ENCODE measurements at places on chromosomes 1 and 21.

GRCh38 chr1:22567197-22567596 lies 3.9 kb downstream of the EPHA8 start:
- no peak for DNase-seq

GRCh38 chr1:156270314-156270713 lies 12.3 kb downstream of the SMG5 start:
- DNase-seq, result no peak

GRCh38 chr1:91397605-91398004 lies 7.0 kb downstream of the HFM1 start:
- DNase-seq, result no peak

DNA sequence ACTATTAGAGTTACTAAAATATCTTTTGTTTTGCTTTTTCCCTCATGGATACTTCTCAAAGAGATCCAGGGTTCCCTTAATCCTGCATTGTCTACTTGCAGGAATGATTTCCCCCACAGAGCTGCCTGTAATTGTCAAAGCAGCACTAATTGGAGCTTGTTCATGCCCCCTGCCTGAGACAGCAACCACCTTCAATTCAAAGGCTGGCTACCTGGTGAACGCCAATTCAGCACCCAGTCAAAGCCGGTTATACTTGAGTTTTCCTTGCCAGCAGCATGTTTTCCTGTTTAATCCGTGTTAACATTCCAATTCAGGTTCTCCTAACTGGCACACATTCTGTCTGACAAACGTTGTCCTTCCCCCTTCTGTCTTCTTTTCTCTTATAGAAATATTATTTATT lies 382.9 kb downstream of the NTNG1 start:
- DNase-seq, result no peak

DNA sequence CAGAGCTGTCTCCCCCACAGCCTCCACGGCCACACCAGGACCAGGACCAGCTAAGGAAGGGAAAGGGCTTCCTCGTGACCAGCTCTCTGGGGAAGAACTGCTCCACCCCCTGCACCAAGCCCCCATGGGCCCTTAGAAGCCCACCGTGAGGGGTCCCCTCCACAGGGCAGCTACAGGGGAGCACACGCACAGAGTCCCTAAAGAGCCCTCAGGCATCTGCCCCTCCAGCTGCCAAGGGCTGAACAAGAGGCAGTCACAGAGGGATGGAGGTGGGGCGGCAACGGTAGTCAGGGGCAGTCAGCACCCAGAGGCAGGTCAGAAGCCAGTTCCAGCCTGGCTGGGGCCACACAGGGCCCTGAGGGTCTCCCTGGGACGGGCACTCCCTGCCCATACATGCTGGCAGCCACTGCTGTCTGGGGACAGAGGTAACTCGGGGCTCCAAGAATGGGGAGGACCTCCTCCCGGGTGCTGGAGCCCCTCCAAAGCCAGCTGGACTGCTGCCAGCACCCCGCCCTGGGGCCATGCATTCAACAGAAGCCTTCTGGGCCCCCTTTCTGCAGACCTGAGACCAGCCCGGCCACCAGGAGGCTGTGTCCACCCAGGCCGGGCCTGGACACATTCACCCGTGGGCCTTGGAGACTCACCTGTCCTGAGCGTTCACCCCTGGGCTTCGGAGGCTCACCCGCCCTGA lies 18.7 kb downstream of the SLC19A1 start:
- DNase-seq, result no peak

DNA sequence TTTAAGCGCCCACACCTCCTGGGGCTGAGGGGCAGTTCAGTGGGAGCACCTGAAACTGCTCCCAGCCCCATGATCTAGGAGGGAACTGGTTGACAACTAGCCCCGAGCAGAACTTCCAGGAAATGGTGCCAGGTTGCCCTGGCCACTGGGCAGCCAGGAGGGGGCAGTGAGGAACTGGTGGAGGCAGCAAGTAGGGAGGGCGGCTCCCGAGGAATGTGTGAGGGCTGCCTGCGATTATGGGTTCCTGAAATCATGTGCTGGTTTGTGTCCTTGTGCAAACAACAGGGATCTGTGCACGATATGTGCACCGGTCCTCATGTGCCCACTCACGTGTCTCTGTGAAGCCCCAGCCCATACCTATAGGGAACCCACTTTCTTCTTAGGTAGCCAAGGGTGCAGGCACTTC lies 9.9 kb downstream of the GPR3 start:
- no peak for DNase-seq

DNA sequence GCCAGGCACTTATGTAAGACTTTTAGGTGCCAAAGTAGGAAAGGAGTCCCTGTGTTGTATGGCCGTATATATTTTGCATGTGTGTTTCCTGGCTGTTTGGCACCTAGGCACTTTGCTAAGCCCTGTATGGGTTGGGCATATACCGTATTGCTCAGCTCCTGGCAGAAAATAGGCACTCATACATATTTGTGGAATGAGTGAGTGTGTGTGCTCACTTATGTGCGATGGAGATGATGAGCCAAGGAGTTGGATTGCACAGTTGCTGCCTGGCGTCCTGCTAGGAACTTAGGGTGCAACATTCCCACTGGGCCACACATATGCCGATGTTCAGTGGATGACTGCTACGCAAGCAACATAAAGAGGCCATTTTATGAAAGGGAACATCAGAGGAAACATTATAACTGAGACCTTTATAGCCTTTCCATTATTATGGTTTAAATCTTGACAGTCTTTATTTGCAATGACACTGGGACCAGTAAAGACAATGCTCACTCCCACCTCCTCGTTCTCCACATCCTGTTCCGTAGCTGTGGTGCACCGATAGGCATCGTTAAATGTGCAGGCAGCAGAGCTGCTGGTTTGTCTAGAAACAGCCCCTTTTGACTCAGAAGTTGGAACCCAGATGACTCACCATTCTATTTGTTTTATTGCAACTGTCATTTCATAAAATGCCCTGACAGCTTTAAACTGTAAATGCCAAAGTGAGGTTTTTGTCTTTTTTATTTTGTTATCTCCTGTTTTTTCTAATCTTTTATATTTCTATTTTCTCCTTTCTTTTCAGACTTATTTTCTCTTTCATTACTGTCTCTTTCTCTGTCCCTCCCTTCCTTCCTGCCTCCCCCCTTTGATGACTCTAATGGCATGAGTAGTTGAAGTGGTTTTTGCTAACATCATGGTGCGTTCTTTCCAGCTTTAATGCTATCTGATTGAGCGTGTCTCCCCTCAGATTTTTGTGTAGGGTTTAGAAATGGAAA lies 36.1 kb downstream of the PEX14 start:
- DNase-seq, result no peak

GRCh38 chr1:207001492-207002245 lies 30.9 kb downstream of the C1orf116 start:
- DNase-seq, result no peak

GRCh38 chr1:7389201-7389905 lies 381.7 kb upstream of the VAMP3 start:
- no peak for DNase-seq

DNA sequence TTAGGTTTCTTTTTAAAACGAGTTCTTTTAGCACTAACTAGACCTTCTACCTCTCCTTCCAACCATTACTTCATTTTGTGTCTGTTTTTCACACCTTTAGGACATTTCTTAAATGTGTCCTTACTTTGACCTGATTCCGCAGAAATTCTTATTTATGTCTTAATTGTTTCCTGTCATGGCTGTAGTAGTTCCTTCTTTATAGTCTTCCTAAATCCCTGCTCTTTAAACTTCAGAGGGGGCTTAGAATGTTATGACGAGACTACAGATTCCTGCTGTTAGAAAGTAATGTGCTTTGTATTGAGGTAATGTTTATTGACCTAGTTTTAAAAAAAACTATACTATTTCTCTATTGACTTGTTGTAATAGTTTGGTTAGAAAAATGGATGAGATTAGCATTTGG lies 70.4 kb downstream of the HMCN1 start:
- no peak for DNase-seq

GRCh38 chr1:201226859-201227488 lies 36.4 kb downstream of the IGFN1 start:
- no peak for DNase-seq

GRCh38 chr21:34820051-34820450 lies 151.3 kb downstream of the CLIC6 start:
- no peak for DNase-seq

- DNase-seq, result no peak
Observed at GRCh38 chr1:234398849-234399381, 25.7 kb downstream of the COA6 start.

DNA sequence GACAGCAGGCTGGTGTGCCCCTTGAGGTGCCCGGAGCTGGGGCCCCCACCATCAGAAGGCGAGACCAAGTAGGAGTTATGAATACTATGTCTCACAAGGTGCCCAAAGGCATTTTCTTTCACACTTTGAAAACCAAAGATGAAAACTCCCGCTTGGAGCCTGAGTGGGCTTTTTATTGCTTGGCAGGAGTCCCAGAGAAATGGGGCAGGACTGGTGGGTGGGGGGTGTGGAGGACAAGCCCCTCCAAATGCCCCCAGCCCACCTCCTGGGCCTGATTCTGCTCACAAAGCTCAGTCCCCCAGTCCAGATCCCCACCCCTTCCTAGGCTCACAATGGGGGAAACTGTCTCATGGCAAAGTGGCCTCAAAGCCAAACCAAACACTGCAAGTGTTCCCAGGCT lies 227.9 kb downstream of the TRABD2B start:
- DNase-seq, result no peak

DNA sequence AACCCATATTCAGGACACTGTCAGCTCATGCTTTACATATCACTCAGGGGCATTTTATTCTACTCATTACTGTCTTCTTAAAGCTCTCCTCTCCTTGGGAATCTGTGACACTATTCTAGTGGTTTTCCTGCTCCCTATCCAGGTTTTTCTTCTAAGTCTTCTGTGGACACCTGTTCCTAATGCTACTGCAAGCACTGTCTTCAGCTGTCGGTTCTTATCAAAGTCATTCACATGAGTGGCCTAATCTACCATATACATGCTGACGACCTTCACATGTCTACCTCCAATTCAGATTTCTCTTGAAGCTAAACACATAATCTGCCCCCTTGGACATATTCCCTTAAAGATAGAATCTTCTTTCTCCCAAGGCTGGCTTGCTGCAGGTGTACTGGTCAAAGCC lies 39.8 kb upstream of the PRRX1 start:
- DNase-seq, result no peak

DNA sequence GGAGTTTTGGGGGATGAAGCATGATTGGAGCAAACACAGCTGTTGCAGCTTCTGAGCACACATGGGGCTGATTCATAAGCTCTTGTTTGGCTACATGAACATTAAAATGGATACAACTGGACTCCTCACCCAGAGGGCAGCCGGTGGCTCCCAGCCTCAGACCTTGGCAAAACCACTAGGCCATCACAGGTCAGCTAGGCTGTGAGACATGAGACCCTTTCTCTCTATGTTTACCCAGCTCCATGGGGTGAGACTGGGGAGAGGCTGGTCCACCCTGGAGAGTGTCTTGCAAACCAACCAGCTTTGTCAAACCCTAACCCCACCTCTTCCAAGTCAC lies 388.7 kb downstream of the PTPRU start:
- no peak for DNase-seq

DNA sequence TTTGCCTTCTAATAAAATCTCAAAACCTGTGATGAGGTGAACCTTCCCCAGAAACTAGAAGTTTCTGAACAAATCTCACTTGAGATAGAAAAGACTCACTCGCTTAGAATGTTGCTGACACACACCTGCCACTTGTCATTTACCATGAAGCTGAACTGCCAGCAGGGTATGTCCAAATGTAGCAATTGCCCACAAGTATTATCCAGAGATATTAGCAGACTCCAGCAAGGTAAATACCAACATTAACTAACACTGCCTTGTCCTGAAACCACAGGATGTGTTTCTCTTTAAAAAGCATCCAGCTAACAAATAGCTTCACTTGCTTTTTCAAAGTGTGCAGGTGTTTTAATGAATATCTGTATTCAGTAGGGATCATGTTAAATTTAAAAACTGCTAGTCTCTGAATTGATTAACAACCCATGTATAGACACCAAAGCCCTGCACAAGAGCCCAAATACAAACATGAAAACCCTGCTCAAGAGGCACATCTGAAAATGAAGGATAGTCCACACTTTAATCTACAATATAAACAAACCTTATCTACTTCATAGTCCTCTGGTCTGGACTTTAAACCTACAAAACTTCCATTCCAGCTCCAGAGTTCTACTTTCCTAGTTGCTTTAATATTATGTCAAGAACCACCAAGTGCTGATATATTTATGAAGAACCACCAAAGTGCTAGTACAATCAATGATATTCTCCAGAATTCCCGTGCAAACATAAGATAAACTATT lies 19.3 kb downstream of the KRTAP8-1 start:
- no peak for DNase-seq

DNA sequence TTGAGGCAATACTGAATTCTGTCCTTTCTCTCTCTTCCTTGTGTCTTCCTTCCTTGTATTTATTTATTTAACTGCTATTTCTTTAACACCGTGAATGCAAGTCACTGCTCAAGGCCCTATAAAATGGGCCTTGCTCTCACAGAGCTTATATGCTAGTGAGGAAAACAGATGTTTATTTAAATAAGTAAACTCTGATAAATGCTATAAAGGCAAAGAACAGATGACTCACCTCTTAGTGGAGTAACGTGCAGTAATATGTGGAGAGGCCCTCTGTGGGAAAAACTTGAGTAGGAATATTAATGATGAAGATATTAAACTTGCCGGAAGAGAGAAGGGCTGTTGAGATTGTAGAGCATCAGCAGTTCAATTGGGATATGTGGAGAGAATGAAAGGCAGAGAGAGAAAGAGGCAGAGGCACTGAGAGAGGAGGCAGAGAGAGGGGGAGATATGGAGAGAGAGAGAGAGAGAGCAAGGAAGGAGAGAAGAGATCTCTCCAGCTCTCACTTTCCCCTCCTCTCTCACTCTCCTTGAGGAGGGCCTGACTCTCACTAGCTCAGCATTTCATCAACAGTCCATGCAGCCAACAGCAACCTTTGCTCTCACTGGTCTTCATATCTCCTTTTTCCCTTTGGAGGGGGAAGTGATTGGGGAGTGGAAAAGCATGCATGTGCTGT lies 322.2 kb downstream of the LMX1A start:
- DNase-seq, result no peak

- no peak for DNase-seq
Observed at GRCh38 chr1:97837161-97837560, 83.7 kb downstream of the DPYD start.

- no peak for DNase-seq
Observed at GRCh38 chr1:8284127-8284526, 33.8 kb upstream of the SLC45A1 start.

- no peak for DNase-seq
Observed at GRCh38 chr1:1752636-1753606, 25.3 kb downstream of the NADK start.

DNA sequence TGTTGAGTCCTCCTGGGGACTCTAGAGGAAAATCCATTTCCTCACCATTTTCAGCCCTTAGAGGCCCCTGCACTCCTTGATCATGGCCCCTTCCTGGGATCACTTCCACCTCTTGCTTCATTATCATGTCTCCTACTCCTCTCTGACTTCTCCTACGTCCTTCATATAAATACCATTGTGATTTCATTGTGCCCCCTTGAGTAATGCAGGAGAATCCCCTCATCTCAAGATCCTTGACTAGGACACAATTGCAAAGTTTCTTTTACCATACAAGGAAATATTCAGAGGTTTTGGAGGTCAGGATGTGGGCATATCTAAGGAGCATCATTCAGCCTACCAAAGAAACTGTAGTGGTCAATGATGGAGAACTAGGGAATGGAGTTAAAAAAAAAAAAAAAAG lies 8.8 kb upstream of the GBP6 start:
- DNase-seq, result no peak

Measured in omental fat pad (tissue), 4 donors.